ENCODE measurements at places on chromosomes 4 and X. TPM values are rescaled to one million over a fixed set of nuclear protein-coding genes. Genes with fewer than 3 reads are reported as not detected.

GRCh38 chrX:22699581-22700091 is 300.1 kb upstream of the DDX53 start:
- DNase-seq = no peak
- H3K27me3 ChIP-seq = no peaks in the 10 kb centered on the region
- H3K27ac ChIP-seq = no peak overlapping the region
- no peaks in the 10 kb centered on the region for H3K36me3 ChIP-seq
- no peak overlapping the region for H3K4me3 ChIP-seq

DNA sequence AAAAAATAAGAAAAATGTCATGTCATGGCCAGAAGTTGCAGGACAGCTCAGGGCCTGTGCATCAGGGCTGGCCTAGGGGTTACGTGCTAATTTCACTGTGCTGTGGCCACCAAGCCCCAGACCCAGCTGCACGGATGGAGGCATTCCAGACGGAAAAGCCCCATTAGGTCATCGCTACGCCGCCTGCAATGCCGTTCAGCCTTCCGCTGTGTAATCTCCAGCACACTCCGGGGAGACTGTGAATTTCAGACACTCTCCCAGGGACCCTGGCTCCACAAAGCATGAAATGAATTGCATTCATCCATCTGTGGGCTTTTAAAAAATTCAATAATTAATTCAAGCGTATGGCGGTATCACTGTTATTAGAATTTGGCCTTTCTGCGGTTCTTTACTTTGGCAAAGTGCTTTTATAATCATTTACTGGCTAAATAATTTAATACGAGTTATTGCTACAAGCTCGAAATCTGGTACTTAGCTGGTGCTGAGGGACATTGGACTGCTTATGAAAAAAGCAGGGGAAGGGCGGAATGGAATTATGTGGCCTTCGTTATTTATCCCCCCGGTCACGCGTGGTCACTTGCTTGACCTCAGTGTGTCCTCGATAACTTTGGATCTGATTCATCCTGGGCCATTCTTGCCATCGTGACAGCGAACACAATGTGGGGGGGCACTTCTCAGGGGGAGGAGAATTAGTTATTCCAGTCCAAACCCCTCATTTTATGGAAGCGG is 9.0 kb upstream of the NSG1 start:
- no peak overlapping the region for H3K4me3 ChIP-seq
- no peak overlapping the region for H3K27ac ChIP-seq
- no peak for DNase-seq
- H3K27me3 ChIP-seq = peaks cover 16% of the 10 kb centered on the region

DNA sequence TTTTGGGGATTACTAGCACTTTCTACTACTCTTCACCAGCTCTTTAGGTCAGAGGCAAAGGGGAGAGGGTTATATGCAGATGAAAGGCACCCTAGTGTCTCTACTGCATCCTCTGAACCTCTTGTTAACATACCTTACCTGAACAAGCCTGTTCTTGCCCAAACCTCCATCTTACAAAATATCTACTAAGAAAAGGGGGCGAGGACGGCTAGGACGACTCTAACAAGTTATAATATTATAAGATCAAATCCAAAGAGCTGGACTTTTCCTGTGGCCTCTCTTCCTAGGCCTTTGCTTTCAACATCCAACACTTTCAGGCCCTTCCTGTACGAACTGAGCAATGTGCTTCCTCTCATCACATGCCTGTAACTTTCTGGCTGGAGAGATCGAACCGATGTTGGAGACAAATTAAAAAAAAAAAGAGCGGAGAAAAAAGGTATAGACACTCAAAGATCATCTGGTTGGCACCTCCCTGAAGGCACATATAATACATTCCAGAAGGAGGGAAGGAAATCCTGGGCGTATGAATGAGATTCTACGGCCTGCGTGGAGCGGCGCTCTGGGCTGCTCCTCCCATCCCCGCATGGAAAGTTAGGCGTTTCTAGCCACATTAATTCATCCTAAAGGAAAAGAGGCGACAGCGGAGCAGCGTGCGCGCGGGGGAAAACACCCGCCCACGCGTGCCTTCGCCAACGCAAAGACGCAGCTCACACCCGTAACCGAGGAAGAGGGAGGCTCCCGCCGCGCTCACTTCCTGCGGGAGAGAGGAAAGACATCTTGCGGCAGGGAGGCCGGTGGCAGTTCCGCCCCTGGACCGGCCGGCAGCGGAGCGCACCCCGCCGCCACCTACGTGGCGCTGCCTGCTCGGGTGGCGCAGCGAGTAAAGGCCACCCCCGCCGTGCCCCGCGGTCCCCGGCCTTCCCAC is 808 bp downstream of the PRDM5 start:
- DNase-seq = no peak
- peaks cover 10% of the 10 kb centered on the region for H3K36me3 ChIP-seq
- H3K4me3 ChIP-seq = peak overlapping the region; percentile 97
- H3K27me3 ChIP-seq = peaks cover 53% of the 10 kb centered on the region

DNA sequence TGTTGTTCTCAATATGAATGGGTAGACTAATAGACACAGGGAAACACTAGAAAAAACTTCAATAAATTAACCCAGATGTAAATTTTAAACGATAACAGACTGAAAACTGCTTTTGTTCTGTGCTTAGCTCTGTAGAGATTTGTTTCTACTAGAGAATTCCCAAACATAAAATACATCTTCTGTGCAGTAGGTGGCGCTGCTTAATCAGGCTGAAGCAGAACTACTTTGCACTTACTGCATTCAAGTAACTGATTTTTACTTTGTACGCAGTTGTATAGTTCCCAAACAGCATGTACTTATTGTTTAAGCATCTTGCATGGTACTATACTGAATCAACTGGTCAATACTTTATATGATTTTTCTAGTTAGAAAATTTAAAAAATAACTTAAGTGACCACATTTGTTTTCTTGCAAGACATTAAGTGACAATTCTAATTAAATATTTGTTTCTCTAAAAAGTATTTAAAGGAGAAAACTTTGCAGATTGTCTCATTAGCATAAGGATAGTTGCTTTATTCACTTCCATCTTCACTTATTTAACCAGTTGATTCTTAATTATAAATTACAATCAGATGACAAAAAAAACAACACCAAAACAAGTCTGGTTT is 490.6 kb downstream of the IL15 start:
- peaks cover 12% of the 10 kb centered on the region for H3K36me3 ChIP-seq
- peaks cover 22% of the 10 kb centered on the region for H3K4me1 ChIP-seq
- H3K4me3 ChIP-seq = no peak overlapping the region
- no peak overlapping the region for H3K27ac ChIP-seq

- H3K27ac ChIP-seq = no peak overlapping the region
- H3K4me3 ChIP-seq = no peak overlapping the region
- H3K27me3 ChIP-seq = no peaks in the 10 kb centered on the region
- no peaks in the 10 kb centered on the region for H3K36me3 ChIP-seq
- DNase-seq = no peak
- no peaks in the 10 kb centered on the region for H3K4me1 ChIP-seq
Observed at GRCh38 chr4:28350485-28350884, 1489.8 kb downstream of the STIM2 start.

DNA sequence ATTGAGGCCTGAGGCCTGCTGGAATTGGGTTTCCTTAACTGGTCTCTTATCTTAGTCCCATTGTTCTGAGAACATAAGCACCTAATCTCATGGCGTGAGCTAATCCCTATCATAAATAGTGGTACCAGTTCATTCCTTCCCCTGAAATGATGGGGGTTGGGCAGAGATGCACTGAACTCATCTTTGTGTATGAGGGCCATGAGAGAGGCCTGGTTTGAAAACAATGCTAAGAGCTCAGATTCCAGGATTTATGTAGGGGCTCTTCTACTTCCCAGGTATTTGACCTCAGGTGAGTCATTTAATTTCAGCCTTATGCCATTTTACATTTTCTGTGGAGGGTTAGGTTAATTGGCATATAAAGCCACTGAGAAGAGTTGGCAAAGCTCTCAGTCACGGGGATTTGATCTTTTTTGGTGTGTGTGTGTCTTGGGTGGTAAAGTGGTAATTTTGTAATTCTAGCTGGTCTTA is 4.4 kb downstream of the RBM3 start:
- peak overlapping the region; percentile 61 for H3K4me3 ChIP-seq
- DNase-seq = no peak
- peaks cover 4% of the 10 kb centered on the region for H3K36me3 ChIP-seq
- H3K27me3 ChIP-seq = no peaks in the 10 kb centered on the region
- peaks cover 20% of the 10 kb centered on the region for H3K4me1 ChIP-seq

GRCh38 chr4:136864604-136865185 is 667.6 kb downstream of the PCDH18 start:
- H3K27me3 ChIP-seq = no peaks in the 10 kb centered on the region
- no peak overlapping the region for H3K27ac ChIP-seq
- no peaks in the 10 kb centered on the region for H3K36me3 ChIP-seq
- H3K4me1 ChIP-seq = no peaks in the 10 kb centered on the region
- no peak overlapping the region for H3K4me3 ChIP-seq

GRCh38 chr4:159042097-159042605 is 60.7 kb upstream of the RAPGEF2 start:
- peaks cover 46% of the 10 kb centered on the region for H3K27me3 ChIP-seq
- H3K4me1 ChIP-seq = no peaks in the 10 kb centered on the region
- peak overlapping the region; percentile 4 for H3K4me3 ChIP-seq
- DNase-seq = no peak
- peaks cover 6% of the 10 kb centered on the region for H3K36me3 ChIP-seq

- H3K27me3 ChIP-seq = peaks cover 14% of the 10 kb centered on the region
- peaks cover 2% of the 10 kb centered on the region for H3K4me1 ChIP-seq
- H3K36me3 ChIP-seq = no peaks in the 10 kb centered on the region
- H3K4me3 ChIP-seq = no peak overlapping the region
- H3K27ac ChIP-seq = no peak overlapping the region
Observed at GRCh38 chr4:79621061-79621460, 213.0 kb upstream of the GK2 start.

DNA sequence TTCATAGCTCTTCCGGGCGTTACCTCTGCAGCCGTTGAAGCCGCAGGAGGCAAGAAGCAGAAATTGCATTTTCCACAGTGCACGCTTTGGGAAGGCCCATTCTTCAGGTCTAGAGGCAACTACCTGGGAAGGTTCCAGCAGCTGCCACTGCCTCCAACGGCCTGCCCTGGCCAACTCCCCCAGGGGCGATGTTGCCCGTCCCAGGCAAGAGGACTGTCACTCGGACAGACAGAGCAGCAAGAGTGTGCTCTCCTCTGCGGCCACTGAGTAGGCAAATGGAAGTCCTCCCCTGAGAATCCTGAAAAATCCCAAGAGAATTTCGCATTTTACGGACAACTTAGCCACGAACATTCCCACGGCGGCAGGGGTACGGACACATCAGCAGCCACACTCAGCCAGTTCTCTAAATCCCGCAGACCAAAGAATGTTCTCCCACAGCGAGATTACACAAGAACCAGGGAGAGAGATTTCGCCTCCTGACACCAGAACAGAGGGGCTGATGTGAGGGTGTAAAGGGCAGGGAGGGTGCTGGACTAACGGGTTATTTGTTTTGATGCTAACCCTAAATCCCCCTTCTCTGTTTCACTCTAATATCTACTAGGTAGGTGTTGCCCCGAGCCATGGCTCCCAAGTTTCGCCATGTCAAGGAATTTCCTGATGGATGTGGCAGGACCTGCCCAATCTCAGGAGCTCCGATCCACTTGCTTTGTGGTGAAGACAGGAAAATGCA is 63.8 kb downstream of the SEPSECS start:
- H3K27ac ChIP-seq = no peak overlapping the region
- peaks cover 14% of the 10 kb centered on the region for H3K27me3 ChIP-seq
- no peak for DNase-seq
- H3K4me3 ChIP-seq = no peak overlapping the region
- H3K36me3 ChIP-seq = no peaks in the 10 kb centered on the region

GRCh38 chr4:37599092-37599790 is 86.9 kb downstream of the RELL1 start:
- peaks cover 4% of the 10 kb centered on the region for H3K4me1 ChIP-seq
- peaks cover 3% of the 10 kb centered on the region for H3K36me3 ChIP-seq
- H3K27ac ChIP-seq = no peak overlapping the region
- no peaks in the 10 kb centered on the region for H3K27me3 ChIP-seq
- no peak for DNase-seq
- no peak overlapping the region for H3K4me3 ChIP-seq

GRCh38 chr4:139607502-139608060 is 51.6 kb upstream of the SETD7 start:
- DNase-seq = no peak
- H3K27ac ChIP-seq = no peak overlapping the region
- peaks cover 19% of the 10 kb centered on the region for H3K27me3 ChIP-seq

DNA sequence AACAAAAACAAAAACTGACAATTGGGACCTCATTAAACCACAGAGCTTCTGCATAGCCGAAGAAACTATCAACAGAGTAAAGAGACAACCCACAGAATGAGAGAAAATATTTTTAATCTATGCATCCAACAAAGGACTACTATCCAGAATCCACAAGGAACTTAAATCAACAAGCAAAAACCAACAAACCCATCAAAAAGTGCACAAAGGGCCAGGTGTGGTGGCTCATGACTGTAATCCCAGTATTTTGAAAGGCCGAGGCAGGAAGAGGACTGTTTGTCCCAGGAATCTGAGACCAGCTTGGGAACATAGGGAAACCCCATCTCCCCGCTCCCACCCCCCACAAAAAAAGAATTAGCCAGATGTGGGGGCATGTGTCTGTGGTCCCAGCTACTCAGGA is 10.7 kb downstream of the C4orf51 start:
- no peak for DNase-seq
- H3K4me1 ChIP-seq = no peaks in the 10 kb centered on the region
- no peak overlapping the region for H3K4me3 ChIP-seq
- H3K27me3 ChIP-seq = peaks cover 7% of the 10 kb centered on the region

- DNase-seq = no peak
- no peaks in the 10 kb centered on the region for H3K36me3 ChIP-seq
- H3K27me3 ChIP-seq = no peaks in the 10 kb centered on the region
- H3K4me3 ChIP-seq = no peak overlapping the region
- no peak overlapping the region for H3K27ac ChIP-seq
Observed at GRCh38 chrX:139739138-139739537, 31.2 kb upstream of the MCF2 start.

DNA sequence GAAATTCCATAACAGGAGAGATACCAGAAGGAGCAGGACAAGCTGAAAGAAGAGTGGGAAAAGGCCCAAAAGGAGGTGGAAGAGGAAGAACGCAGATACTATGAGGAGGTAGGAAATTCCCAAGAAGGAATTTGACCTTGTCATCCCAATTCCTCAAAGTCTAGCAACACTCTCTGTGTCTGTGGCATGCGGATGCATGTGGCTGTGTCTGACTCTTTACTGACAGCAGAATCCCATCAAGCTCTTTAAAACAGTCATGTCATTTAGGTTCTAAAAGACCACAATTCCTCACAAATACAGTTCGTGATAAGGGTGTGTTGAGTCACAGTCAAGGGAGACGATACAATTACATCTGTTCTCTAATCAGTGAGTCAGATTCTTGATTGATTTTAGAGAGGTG is 68.5 kb downstream of the PHOX2B start:
- peaks cover 39% of the 10 kb centered on the region for H3K27me3 ChIP-seq
- no peaks in the 10 kb centered on the region for H3K36me3 ChIP-seq
- H3K27ac ChIP-seq = no peak overlapping the region
- H3K4me1 ChIP-seq = no peaks in the 10 kb centered on the region

EPGN gene
- not detected for total RNA-seq

ZIC3 gene
- not detected for total RNA-seq

AFF2 gene
- 0.90 TPM for total RNA-seq

RGN gene
- total RNA-seq = not detected

Measured in T-helper 17 cell (primary cell).